ENCODE measurements at places on chromosomes 3 and 15.

- no peak for DNase-seq
Observed at GRCh38 chr3:173411375-173411973, 13.9 kb downstream of the NLGN1 start.

- DNase-seq: no peak
Observed at GRCh38 chr3:131421957-131422498, 40.5 kb downstream of the NUDT16 start.

- DNase-seq: no peak
Observed at GRCh38 chr3:133572158-133573053, 1.1 kb upstream of the CDV3 start.

GRCh38 chr15:57640930-57641682 lies 49.4 kb downstream of the MYZAP start:
- no peak for DNase-seq
